ENCODE measurements at places on chromosomes 6 and 20.
A peak's percentile ranks its signal among the peaks of the same experiment; 100 is the strongest.

- no peak for DNase-seq
Observed at GRCh38 chr6:22067671-22068070, 229.2 kb downstream of the PRL start.

GRCh38 chr20:57088436-57088835 lies 178.0 kb downstream of the BMP7 start:
- no peak for DNase-seq

GRCh38 chr6:40627316-40627715 lies 40.2 kb upstream of the LRFN2 start:
- DNase-seq: peak; percentile 61

- DNase-seq: no peak
Observed at GRCh38 chr6:105648276-105648675, 245.4 kb upstream of the PREP start.

DNA sequence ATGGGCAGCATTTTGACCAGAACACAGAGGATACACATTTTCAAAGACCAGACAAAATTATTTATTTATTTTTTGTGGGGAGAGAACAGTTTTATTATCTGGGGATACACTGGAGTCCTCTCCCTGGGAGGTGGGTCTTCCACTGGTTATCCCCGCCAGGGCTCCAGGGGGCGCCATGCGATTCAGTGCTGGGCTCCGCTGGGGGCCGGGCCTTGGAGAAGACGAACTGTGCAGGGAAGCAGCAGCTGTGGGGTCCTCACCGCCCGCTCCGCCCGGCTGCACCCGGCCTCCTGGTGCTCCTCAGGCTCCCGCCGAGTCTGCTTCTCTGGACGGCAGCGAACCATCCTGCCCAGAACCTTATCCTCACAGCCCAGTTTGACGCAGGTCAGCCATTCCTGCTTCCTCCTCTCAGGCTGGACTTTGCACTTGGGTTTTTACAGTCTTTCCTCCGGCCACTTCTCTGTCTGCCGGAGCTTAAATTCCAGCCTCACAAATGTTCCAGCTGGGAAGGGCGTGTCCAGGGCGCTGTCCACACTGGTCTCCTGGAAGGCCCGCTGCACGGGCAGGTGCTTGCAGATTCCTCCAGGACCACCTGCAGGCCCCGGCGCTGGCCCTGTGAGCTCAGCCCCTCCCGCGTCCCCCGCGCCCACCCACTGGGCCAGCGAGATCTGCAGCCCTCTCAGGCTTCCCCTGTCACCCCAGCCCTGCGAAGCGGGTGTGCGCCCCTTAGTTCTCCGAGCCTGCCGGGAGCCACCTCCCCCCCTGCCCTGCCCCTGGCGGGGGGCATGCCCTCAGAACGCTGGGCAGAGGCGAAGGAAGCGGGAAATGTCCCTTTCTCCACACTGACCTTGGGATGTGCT lies 1830.0 kb upstream of the DEFB115 start:
- DNase-seq: peak; percentile 67

- DNase-seq: no peak
Observed at GRCh38 chr6:117465691-117466090, 16.8 kb upstream of the DCBLD1 start.

DNA sequence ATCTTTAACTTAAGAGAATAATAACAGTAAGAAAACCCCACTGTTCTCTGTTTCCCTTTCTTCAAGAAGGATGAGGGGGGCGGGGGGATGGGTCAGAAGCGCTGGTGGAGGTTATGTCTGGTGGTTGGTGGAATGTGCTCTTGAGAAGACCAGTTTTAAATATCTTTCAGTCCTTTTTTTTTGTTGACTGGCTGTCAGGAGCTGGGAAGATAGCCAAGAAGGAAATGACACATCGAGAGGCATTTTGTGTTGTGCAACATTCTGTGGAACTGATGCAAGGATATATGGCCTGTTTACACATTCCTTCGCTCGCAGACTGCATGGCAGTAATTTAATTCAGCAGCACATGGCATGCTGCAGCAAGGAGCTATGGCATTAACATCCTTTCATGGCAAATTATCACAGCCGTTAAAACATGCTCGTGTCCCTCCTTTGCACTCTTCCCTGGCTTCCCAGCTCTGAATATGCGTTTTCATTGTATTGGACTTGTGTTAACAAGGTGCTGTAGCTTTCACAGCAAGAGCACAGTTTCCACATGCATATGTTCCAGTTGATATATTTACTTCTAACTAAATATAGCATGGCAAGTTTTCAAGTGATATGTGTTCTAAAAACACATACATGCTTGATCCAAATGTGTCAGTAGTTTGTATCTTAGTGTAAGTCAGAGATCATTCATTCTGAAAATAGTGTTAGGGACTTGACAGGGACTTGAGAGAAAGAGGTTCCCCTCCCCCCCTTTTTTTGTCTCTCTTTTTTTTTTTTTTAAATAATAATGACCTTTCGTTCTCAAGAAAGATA lies 68.2 kb upstream of the SUPT3H start:
- peak; percentile 79 for DNase-seq
